ENCODE measurements at places on chromosomes 2 and 18.

DNA sequence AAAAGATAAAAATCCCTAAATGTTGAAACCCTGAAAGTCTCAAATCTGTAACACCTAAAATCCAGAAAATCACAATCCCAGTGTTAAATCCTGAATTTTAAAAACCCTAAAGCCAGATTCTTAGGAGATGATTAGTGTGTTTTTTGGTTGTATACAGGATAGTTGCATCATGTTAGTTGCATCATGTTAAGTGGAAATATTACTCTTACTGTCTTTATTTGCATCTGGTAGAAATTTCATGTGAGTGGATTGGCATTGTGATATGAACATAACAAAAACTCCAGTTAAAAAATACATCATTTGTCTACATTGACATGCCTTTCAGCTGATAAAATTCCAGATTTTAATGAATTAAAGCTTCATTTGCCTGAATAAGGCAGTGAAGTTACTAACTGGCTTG lies 683.1 kb upstream of the ACVR2A start:
- DNase-seq: no peak

DNA sequence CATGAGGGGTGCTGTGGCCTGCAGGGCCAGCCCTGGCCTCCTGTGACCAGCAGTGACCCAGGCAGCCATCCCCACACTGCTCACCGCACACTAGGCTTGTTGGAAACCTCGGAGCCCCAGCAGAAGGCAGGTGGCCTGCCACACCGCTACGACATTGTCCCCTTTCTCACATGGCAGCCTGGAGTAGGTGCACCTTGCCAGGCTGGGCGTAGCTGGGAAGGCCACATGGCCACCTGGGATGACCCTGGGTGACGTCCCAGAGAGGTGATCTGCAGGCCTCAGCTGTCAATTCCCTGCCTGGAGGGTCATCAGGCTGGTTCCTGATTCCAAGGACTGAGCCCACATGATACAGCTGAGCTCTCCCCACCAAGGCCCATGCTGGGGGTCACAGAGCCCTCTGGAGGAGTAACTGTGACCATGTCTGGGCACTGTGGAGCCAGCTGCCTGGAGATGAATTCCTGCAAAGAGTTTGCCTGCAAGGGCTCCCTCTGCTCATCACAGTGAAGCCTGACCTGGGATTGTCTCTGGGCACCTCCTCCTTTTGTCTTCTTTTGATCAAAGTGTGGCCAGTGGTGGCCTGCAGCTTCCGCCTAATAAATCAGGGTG lies 119.6 kb upstream of the OTOS start:
- no peak for DNase-seq

DNA sequence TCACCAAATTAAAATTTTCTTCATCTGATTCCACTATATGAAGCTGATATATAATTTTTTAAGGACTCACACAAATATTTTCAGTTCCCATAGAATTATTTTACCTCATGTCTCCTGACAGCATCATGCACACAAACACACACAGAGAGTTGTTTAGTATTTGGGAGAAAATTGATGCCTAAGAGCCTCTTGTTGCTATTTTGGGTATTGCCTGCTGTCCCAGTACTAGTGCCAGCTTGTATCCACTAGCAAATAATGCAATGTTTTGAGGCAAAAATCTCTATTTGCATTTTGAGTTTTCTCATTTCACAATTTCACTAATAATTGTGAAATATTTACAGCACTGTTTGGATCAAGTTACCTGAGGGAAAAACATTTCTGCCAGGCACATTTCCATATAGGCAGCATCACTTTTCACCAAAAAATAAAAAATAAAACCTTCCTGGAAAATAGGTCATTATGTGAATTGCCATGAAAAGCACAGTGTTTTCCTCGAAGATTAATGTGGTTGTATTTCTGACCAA lies 328.2 kb downstream of the KCNJ3 start:
- no peak for DNase-seq

- no peak for DNase-seq
Measured at GRCh38 chr2:191345788-191346187, 100.6 kb downstream of the MYO1B start.

DNA sequence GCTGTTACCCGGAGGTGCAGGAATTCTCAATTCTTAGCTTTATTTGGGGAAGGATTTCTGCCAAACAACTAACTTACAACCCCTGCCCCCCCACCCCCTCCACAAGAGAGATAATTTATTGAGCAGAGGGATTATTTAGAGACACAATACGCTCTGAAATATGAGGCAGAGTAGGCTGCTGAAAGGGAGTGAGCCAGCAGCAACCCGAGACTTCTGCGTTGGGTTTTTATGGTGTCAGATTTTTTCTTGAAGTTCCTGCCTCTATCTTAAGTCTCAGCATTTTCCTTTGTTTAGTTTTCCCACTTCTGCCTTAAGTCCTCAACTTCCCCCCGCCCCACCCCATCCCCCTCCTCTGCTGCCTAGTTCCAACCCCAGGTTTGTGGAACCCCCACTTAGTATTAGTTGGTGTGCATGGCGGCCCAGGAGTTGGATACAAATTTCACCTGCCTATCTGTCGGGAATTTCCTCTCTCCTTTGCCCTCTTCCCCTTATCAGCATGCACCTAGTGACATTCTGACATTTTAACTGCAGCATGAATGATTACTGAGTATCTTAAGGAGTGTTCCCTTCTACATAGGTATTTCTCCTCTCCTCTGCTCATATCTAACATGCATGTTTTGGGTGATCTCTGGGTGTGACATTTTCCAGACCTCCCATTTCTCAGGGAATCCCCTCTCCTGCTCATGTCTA lies 1635.9 kb upstream of the LRRTM1 start:
- DNase-seq: no peak

- DNase-seq: no peak
Measured at GRCh38 chr2:225600865-225601264, 201.4 kb downstream of the NYAP2 start.

DNA sequence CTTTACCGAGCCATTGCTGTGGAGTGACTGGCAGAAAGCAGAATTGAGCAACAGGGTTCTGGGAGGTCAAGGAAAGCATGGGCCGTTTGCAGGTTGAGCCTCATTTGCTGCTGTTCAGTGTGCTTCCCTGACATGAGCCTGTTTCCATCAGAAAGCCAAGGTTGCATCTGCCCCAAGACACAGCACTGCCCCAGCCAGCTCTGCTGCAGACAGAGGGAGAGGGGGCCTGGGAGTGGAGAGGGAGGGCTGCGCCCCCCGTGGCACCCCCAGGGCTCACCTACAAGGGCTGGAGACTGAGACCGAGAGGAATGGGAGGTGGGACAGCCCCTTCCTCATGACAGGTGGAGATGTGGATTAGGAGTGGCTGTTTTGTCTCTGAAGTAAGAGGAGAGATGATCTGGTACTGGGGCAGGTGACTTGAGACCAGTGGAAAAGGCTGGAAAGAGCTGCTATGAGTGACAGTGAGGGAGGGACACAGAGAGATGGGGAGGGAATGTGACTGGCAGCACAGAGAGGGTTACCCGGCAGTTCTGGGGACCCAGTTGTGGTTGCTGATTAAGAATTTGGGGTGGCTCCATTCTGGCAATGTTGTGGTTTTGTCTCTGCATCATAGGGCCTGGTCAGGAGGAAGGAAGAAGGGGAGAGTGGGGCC lies 218.0 kb downstream of the DYSF start:
- no peak for DNase-seq

Data from AG04449 (cell line).